Peyer's patch (tissue), 4 donors: ENCODE measurements at places on chromosomes 2 and 18. TPM values are rescaled to one million over a fixed set of nuclear protein-coding genes. Genes with fewer than 3 reads are reported as not detected.

MRPS5 gene
- total RNA-seq = 87.3 TPM

DNA sequence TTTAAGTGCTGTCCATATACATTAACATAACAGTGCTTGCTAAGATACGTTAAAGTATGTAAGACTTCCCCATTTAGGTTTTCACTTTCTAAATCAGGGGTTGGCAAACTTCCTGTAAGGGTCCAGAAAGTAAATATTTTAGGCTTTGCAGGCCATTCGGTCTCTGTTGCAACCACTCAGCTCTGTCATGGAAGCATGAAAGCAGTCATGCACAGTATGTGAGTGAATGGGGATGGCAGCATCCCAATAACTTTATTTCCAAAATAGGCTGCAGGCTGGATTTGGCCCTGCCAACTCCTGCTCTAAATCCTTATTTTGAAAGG is 128.7 kb downstream of the PLA2R1 start:
- DNase-seq = no peak

DNA sequence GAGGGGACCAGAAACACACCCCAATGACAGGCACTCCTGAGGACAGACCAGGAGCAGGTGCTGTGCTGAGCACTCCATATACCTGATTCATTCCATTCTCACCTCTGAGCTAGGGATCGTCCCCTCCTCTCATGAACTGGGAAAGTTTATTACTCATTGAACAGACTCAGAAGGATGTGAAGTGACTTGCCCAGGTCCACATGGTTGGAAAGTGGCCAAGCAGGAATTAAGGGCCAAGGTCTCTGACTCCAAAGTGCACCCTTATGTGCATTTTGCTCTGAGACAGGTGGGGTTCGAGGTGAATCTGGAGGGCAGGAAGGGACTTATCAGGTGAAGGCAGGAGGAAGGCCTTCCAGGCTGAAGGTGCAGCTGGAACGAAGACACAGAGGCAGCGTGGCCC is 25.1 kb upstream of the PLB1 start:
- DNase-seq = peak; percentile 77

GRCh38 chr2:228507231-228507824 is 325.8 kb upstream of the SPHKAP start:
- no peak for DNase-seq

FABP1 gene
- 1,502 TPM for total RNA-seq

DNA sequence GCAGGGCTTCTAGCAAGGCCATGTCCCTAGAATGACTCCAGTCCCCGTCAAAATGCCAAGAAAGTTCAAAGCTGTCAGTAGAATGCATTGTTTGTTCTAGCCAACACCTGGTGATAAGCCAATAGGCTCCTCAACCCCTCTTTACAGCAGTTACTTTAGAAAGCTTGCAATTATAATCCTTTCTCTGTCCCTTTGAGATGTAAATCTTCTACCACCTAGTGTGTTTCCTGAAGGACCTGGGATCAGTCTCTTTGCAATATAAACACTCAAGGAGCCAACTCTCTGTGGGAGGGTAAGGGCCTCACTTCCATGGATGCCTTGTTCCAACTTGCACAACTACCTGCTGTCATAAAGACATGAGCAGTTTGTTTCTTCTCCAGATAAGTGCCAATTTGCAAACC is 301.8 kb downstream of the NBAS start:
- DNase-seq = no peak

DNA sequence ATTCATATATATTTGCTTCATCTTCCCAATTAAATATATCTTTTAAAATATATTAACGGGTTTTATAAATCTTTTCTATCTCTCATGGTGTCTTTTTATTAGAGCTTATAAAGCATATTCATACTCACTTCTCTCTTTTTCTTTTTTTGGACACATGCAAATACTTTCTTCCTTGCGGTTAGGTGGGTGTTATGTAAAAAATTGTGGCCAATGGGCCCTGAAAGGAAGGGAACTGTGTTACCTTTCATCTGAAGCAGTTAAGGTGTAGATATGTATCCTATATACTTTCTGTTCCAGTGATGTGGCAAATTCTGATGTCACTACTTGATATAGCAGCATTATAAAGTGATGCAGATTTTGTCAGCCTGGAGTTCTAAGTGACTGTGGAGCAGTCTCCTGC is 714.5 kb downstream of the PLCL1 start:
- DNase-seq = no peak

GRCh38 chr2:69034845-69035244 is 21.9 kb downstream of the ANTXR1 start:
- no peak for DNase-seq

DNA sequence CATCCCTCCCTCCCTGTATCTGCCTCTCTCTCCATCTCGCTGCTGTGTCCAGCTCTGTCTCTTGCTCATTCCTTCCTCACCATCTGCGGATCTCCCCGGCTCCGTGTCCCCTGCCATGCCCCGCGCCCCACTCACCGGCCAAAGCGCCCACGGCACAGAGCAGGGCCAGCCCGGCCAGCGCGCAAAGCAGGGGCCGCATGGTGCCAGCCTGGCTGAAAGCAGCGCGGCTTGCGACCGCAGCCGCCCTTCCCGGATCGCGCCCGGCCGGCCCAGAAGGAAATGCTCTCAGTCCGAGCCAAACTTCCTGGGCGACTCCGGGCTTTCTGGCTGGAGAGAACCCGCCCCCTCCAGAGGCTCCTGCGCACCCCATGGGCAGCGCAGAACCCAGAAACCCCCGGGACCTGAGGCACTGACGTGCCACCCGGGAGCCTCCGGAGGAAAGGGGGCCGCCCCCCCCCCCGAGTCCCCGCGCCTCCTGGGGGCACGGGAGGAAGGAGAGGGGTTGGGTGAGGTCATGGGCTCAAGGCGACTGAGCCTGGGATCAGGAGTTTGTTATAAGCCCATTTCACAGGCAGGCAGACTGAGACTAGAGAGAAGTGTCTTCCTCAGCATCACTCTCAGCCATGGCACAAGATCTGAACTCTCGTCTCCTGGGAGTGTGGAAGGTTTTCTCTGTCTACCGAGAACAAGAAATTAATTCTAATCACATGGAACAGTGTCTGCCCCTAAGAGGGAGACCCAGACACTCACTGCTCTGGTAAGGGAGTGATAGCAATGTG is 45.2 kb upstream of the RAB6C start:
- no peak for DNase-seq

DNA sequence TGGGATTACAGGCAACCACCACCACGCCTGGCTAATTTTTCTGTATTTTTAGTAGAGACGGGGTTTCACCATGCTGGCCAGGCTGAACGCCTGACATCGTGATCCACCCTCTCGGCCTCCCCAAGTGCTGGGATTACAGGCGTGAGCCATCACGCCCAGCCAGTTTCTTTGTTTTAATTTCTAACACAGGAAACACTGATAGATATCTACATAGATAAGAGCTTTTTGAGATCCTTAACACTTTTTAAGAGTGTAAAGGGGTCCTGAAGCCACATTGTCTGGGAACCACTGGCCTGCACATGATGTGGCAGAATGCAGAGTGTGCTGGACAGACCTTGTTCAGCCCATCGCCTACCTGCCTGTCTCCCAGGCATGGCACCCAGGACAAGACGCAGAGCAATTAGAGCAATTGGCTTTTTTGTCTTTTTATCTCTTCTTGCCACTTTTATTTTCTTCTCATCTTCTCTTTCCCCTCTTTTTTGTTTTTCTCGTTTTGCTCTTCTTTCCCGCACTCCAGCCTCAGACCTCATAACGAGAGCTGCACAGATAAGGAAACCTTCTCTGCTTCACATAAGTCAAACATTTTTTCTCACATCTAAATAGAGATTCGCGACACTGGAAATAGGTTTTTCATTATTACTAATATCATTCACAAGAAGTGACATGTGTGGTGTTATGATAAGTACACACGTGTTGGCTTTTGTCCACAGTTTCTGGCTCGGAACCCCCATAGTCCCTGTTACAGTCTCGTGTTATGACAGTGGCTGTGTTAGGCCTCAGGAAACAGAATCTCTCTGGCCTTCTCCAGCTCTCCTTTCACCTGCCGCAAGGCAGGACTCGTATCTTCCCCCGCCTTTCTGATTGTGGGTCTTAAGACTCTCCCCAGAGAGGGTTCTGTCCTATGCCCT is 25.2 kb upstream of the GPR55 start:
- DNase-seq = no peak
